Neuronal stem cell (in vitro differentiated cells): ENCODE measurements at places on chromosomes 7 and 10.

DNA sequence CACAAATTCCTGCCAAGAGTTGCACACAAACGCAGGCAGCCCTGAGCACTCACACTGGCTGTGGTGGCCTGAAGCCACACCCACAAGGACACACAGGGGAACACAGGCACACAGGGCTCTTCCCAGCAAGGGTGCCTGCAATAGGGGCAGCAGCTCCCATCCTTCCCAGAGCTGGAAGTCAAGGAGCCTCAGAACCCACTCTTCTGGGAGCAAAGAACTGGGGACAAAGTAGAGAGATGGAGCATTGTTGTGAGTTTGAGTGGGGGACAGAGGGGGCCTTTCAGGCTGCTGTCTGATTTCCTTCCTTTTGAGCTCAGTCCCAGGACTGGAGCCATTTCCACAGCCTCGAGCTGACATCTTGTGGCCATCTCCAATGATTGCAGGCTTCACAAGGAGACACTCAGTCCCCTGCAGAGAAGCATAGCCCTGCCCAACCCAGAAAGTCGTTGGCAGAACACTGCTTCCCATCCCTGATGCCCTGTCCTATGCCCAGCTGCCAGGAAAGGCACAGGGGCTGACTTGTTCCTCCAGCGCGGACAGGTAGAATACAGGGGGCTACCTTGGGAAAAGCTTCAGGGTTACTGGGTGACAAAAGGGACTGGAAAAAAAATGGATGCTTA is 34.4 kb upstream of the SLF2 start:
- DNase-seq = peak; percentile 75

DNA sequence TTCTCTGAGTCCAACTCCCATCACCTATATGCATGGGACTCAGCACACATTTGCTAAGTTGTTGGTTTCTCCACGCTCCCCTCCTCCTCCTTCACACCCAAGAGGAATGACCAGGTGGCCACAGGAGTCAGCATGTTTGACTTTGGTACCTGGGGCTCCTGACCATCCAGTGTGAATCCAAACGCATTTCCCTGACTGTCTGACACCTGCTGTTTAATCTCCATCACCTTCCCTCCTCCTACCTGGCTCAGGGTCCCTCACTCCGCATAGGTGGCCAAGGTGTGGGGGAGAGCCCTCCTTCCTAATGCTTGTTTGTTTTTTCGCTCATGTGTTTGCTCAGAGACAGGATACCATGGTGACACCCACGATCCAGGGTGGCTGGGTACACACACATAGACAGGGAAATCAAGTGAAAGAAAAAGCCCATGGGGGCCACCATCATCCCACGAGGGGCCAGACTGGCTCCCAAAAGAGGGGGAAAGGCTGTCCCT is 194.9 kb downstream of the KCNMA1 start:
- no peak for DNase-seq

DNA sequence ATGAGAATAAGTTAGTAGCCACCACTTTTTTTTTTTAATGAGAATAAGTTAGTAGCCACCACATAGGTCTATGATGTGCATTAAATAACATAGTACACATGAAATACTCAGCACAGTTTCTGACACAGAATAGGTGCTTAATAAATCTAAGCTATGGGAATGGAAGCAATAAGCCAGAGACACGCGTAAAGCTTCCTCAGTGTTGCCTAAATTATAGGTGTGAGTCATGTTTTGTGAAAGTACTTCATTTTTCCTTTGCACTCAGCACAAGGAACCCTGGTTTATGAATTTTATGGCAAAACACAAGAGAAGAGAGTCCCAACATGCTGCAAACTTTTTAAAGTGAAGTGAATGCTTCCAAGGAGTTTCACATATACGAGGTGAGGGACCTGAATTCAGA is 267.4 kb downstream of the RNLS start:
- DNase-seq = no peak

GRCh38 chr10:115566867-115567266 is 473.7 kb downstream of the ATRNL1 start:
- no peak for DNase-seq

DNA sequence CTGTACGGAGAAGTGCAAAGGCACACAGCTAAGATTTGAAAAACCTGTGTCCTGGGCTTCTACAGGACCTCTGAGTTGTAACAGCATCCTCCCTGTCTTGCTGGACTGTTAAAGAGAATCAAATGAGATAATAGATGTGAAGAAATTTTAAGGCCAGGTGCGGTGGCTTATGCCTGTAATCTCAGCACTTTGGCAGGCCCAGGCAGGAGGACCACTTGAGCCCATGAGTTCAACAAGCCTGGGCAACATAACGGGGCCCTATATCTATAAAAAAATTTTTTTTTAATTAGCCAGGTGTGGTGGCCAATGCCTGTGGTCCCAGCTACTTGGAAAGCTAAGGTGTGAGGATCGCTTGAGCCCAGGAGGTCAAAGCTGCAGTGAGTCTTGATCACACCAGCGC is 2.9 kb upstream of the ARHGAP21 start:
- no peak for DNase-seq

DNA sequence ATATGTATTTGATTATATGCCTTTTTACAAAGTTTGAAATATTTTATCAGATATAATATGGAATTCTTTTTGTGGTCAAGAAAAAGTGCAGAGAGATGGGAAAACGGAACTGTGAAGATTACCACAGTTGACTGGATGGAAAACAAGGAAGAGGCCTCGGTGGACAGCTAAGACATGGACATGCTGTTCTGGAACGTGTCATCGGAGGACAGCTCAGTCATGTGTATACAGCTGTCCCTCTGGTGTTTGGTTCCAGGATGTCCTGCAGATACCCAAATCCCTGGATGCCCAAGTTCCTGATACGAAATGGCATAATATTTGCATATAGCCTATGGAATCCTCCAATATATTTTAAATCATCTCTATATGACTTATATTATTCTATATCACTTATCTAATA is 49.4 kb downstream of the TRIL start:
- DNase-seq = no peak

DNA sequence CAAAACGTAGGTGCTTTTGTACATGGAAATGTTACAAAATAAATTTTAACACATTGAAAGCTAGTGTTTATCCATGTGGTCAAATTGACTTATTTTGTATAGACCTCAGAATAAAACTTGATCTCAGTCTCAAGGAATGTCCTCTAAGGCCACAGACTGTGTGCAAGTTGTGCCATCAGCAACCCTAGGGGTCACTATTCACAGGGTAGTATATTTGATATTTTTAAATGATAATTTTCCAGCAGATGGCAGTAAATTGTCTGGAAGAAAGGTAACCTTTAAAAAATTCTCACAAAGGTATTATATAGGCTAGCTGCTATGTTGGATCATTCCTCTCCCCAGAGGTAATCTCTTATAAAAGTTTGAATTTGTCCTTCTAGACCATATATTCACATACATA is 12.9 kb upstream of the SNX10 start:
- no peak for DNase-seq

- DNase-seq = no peak
These were observed 172.6 kb upstream of the NRP1 start for GRCh38 chr10:33506838-33507661.
